ENCODE measurements at places on chromosomes 12 and 14.
A peak's percentile ranks its signal among the peaks of the same experiment; 100 is the strongest.

- no peak for DNase-seq
Measured at GRCh38 chr14:89251061-89251460, 166.0 kb downstream of the FOXN3 start.

DNA sequence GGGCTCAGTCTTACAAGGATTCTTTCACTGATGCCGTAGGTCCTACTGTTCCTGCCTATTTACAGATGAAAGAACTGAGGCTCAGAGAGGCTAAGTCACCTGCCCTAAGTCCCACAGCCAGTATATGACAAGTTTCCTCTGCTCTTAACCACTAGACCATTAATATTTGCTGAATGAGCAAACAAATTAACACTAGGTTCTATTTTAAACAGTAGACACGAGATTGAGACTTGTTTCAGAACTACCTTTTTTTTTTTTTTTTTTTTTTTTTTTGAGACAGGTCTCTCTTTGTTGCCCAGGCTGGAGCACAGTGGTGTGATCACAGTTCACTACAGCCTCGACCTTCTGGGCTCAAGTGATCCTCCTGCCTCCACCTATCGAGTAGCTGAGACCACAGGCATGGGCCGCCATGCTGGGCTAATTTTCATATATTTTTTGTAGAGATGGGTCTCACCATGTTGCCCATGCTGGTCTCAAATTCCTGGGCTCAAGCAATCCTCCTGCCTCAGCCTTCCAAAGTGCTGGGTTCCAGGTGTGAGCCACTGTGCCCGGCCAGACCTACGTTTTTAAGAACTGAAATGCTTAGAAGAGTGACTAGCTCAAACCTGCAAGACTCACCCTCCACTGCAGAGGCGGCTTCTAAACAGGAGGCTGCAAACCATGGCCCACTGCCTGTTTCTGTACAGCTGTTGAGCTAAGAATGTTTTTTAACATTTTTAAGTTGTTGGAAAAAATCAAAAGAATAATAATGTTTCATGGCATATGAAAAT lies 12.9 kb downstream of the SYNE3 start:
- DNase-seq: no peak

- DNase-seq: no peak
Measured at GRCh38 chr12:99059824-99060511, 414.9 kb downstream of the APAF1 start.

DNA sequence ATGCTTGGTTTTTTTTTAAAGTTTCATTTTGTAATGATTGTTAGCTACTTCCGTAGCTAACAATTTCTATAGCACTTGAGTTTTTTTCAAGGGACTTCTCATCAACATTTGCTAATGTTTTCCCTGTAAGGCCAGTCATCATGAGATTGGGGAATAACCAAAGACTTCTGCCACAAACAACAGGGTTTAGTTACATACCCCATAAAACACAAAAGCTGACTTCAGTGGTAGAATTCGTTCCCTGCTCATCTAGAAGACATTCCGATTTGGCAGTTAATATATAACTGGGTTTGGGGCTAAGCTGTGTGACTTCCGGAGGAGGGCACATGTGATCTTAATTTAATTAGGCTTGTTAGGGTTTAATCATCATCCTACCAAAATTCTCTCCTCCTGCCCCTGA lies 22.9 kb downstream of the EGLN3 start:
- DNase-seq: no peak

DNA sequence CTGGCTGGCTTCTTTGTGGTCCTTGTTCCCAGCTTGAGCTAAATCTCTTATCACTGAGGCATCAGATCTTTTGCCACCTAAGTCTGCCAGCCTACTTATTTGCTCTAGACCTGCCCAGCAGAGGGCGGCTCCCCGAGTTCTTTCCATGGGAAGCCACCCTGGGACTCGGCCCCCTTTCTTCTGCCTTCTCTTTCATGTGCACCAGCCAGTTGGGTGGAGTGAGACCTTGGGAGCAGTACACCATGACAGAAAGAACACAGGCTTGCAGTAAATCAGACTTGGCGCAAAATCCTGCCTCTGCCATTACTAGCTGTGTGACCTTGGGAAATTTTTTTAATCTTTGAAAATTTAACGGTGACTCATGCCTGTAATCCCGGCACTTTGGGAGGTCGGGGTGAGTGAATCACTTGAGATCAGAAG lies 7.4 kb downstream of the SMAGP start:
- DNase-seq: peak; percentile 46

DNA sequence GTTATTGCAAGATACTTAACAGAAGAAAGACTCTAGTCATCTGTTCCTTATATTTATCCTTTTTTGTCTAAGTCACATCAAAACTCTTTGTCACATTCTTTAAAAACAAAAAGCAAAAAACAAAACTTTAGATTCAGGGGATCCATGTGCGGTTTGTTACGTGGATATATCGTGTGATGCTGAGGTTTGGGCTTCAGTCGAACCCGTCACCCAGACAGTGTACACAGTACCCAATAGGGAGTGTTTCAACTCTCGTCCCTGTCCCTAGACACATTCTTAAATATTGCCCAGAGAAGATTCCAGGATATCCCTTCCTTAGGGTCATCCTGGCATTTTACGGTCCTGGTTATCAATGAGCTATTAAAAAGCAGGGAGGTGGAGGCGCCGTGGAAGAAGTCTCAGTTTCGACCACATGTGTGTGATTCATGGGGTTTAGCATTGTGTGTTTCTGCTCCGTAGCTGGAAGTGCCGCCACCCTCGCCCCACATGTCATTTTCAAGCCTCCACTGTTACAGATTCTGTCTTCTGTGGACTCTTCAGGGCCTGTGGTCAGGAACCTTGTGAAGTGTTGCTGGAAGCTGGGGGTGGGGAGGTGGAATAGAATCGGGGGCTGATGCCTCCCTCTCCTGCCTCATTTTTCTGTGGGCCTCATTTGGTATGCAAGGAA lies 19.9 kb downstream of the CCND2 start:
- peak; percentile 60 for DNase-seq

DNA sequence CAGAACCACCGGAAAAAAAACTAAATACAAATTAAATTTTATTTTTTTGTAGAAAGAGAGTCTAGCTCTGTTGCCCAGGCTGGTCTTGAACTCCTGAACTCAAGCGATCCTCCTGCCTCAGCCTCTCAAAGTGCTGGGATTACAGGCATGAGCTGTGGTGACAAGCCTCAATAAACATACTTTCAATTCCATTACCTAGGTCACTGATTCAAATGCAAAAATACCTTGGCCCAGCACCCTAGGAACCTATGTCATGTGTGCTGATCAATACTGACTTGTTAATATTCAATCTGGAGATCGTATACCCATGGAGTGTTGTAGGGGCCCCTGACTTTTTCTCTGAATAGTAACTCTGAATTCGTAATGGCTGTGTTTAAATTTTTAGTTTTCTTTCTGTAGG lies 7.1 kb upstream of the TMEM30B start:
- no peak for DNase-seq

DNA sequence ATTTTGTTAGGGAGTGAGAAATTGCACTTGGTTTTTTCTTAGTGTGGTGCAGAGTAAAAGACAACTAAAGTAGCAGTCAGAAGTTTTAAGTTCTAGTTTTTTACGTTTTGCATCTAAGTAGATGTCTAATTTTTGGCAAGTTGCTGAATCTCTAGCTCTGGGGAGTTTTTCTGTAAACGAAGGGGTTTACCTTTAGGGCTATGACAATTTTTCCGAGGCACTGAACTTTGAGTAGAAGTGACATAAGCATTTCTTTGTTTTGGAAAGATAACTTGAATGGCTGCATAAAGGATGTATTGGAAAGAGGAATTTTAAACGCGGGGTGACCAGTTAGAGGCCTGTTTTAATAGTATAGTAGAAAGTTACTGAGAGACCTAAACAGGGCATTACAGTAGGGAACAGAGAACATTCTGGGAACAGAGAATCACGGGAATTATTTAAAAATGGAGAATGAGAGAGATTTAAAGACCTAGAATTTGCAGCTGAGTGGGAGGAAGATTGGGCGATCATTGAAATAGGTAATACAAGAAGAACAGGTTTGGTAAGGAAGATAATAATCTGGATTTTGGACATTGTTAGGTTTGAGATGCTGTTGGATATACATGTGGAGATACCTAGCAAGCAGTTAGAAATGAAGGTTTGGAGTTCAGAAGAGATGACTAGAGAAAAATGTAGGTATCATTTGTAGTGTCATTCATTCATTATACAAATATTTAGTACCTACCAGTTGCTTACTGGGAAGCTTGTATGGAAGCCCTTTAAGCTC lies 1.2 kb downstream of the ZNF410 start:
- DNase-seq: no peak

DNA sequence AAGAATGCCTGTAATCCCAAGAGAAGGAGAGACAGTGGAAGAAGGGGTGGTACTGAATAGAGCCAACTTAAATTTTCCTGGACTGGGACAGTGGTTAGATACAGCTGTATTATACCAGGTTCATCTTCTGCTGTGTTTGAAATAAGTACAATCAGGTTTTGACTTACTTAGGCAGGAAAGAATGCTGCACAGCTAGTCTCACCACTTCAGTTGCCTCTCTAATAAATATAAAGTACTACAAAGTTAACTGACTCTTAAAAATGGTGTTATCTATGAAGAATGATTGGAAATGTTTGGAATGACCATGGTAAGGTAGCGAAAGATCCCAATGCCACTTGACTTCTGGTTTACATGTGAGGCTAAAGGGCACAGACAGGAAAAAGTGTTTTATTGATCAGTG lies 652.1 kb downstream of the NOVA1 start:
- DNase-seq: no peak

DNA sequence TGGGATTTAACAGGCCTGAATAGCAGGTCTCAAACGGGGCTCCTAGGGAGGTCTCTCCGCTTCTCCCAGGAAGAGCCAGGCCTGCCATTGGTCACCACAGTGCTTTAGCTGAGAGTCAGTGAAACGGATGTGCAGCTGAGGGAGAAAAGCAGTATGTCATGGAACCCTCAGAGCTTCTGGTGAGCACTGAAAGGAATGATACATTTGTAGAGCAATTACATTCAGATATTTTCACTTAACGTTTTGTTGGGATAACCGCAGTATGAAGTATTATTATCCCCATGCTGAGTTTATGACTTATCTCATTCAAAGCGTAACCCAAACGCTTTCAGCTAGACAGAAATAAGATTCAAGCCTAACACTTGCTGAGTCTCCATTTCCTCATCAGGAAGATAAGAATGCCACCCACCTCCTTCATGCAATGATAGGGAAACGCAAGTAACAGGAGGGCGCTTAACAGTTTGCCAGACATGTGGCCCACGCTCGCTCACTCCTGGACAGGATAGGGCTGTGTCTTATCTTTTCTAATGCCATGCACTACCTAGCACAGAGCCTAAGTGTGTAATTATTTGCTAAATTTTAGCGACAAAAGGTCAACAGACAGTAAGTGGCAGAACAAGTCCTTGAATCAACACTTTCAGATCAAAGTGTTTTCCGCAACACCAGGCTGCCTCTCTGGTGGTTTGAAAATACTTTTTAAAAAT lies 28.2 kb downstream of the DAD1 start:
- DNase-seq: no peak

- no peak for DNase-seq
Measured at GRCh38 chr12:25972783-25973182, 14.3 kb downstream of the RASSF8 start.

DNA sequence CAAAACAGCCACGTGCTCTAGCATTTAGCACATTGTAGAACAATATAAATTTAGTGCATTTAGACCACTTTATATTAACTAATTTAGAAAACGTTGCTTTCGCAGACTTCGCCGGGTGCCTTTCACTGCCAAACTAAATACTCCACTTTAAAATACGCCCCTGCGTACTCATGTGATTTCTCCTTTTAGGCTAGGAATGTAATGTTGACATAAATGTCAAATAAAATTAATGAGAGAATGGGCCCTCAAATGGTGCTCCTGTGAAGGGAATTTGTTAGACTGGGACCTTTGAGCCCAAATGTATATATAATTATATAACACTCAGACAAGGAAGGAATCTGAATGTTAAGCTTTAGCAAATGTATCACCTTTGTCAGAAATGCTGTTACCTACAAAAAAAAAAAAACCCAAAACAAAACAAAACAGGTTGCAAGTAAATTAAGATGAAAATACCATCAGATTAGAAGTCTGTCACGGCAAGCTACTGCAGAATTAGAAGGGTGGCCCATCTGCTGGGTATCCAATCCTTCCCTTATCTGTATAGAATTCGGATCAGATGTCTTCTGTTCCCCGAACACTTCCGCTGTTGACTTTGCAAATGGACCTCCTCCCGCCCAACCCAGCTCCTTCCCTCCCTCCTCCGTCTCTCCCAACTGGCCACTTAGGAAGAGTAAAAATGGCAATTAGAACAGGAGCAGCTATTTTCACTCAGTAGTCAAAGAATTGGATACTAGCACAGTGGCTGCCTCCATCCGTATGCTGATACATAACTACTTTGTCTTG lies 159.3 kb upstream of the FOXN3 start:
- DNase-seq: no peak

- DNase-seq: no peak
Measured at GRCh38 chr12:26564391-26564790, 268.6 kb downstream of the ITPR2 start.

- DNase-seq: no peak
Measured at GRCh38 chr14:51302295-51303030, 62.4 kb downstream of the TMX1 start.

- DNase-seq: no peak
Measured at GRCh38 chr12:43038991-43039390, 449.4 kb upstream of the PRICKLE1 start.

GRCh38 chr12:12167847-12168246 lies 97.1 kb downstream of the BCL2L14 start:
- DNase-seq: no peak

DNA sequence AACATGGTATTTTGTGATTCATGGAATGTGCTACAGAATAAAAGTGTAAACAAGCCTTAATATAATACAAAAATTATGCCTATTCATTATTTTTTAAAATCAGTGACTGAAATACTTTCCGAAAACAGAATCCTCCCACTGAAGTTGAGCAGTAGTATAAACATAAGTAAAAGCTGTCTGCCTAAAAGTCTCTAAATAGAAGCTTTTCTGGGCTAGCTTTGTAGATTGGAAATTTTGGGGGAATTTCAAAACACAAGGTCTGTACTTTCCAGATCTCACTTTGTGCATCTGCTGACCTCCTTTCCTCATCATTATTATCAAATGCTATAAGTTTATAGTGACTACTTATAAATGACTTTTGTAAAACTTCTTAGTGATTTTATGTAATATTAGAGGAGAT lies 80.4 kb upstream of the TRHDE start:
- no peak for DNase-seq

DNA sequence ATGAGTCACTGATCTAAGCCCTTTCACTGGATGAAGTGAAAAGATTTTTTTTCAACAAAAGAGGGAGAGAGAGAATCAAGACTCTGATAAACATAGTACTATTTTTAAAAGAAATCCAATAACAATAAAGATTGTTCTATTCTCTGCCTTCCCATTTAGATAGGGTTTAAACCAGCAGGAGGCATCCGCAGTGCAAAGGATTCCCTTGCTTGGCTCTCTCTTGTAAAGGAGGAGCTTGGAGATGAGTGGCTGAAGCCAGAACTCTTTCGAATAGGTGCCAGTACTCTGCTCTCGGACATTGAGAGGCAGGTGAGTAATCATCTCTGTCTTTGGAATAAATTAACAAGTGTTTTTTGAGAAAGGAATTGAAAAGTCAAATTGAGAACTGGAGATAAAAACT lies 124.9 kb downstream of the DERA start:
- no peak for DNase-seq

- DNase-seq: no peak
Measured at GRCh38 chr14:39668449-39668848, 236.2 kb upstream of the FBXO33 start.

- no peak for DNase-seq
Measured at GRCh38 chr12:88750867-88751543, 170.7 kb upstream of the KITLG start.

All from stimulated activated naive CD8-positive, alpha-beta T cell treated with anti-CD3 and anti-CD28 coated beads, Interleukin-15, amount 100 ng/mL, for 72 hours (primary cell).